Activated T-helper 1 cell treated with anti-CD3 and anti-CD28 coated beads, Interleukin-2, amount 50 U/mL, for 16 hours (primary cell): ENCODE measurements at places on chromosomes 13 and 19.

- no peak for DNase-seq
Measured at GRCh38 chr19:27955485-27956480, 1257.2 kb downstream of the UQCRFS1 start.

DNA sequence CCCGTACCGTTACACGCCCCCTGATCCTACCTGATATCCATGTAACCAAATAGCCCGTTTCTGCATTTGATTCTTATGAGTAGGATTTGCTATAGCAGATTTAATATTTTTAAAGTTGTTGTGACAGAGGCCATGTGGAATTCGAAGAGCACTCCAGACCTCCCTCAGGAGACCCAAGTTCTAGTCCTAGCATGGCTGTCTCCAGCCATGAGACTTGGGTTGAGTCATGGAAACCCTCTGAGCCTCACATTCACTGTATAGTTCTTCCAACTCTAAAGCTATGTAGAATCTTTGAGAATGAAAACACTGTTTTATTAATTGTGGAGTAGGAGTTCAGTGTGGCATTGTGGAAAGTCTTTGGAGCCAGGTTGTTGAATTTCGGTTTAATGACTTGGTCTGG is 8.0 kb upstream of the GPR183 start:
- no peak for DNase-seq

DNA sequence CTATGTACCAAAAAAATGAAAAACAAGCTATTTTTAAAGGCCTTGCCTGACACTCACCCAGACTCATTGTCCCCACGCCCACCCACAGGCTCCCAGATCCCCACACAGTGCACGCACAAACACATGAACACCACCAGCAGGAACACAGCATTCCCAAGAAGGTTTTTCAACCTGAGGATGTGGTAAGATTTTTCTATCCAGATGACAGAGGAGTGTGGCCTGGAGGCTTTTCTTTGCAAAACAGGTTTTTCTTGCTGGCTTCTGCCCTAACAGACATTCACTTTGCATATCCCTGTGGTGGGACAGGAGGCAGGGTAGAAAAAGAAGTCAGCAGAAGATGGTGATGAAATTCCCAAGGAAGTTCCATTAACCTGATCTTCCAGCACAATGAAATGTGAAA is 97.8 kb downstream of the KLF12 start:
- DNase-seq, result no peak

DNA sequence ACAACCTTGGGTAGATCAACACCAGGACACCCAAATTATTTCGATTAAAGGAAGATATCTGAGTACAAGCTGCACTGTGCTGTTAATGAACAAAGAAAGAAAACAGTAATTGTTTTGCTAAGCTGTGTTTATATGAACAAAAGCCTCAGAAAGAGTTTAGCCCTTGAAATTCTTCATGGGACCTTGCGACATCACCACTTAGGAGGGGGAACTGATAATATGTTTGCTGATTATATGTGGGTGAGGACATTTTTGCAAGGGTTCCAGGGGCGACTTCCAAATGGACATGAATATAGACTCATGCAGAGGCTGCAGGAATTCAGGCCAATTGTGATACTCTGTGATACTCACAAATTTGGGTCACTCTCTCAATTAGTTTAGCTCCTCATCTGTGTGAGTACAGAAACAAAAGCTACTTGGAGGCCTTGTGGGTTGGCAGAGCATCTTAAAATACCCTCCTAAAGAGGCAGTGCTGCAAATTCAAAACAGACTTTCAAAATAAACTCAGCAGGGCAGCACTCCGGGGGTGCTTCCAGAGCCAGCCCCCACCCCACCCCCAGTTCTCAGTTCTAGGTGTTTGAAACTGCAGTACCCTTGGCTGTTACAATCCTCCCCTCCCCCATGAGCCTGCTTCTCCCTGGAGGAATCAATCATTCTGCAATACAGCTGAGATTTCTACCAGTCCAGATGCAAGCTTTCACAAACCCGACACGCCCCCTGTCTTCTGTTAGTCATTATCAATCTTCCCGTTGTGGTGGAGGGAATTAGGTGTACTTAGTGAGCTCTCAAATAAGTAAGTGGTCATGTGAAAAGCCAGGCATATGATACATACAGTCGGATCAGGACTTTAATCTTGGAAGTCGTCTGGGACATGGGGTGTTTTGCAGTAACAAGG is 97.0 kb upstream of the MBNL2 start:
- no peak for DNase-seq

- peak; percentile 52 for DNase-seq
Measured at GRCh38 chr19:6801485-6802086, 29.1 kb downstream of the VAV1 start.

GRCh38 chr13:98476538-98476966 is 100.4 kb downstream of the STK24 start:
- DNase-seq, result peak; percentile 74

DNA sequence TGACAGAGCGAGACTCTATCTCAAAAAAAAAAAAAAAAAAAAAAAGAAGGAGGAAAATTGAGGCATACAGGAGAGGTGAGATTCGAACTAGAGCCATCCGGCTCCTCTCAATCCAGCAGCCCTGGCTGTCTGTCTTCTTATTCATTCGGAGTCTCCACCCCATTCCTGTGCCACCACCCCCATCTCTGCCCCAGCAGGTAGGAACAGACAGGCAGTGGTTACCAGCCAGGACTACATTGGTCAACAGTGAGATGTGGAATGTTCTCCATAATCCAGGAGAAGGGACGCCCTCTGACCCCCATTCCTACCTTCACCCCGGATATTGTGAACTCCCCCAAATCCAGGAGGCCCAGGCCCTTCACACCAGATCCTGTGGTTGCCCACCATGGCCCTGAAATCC is 6.6 kb upstream of the S1PR2 start:
- no peak for DNase-seq

DNA sequence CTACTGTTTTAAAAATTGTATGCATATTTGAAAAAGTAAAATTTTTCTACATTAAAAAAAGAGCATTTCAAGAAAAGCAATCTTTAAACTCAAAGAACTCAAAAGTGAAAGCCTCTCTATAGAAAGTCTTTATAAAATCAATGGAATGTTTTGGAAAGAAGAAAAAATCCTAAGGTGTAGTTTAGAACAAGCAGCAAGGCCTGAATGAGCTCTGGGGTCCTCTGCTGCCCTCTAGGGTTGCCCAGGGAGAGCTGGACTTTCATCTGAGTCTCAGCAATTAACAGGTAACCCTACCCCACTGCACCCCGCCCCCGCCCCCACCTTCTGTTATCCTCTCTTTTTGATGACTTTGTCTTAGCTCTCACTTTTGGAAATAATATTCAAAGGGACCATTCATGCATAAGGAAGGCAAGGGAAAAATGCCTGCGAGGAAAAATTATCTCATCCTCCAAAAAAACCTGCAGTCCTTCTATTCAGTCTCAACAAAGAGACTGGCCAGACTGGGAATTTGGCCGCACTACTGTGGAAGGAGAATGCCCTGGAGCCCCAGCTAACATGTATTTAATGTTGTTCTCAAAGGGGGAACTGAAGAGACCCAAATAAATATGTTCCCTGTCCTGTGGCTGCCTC is 24.1 kb downstream of the SLC25A30 start:
- DNase-seq, result no peak

DNA sequence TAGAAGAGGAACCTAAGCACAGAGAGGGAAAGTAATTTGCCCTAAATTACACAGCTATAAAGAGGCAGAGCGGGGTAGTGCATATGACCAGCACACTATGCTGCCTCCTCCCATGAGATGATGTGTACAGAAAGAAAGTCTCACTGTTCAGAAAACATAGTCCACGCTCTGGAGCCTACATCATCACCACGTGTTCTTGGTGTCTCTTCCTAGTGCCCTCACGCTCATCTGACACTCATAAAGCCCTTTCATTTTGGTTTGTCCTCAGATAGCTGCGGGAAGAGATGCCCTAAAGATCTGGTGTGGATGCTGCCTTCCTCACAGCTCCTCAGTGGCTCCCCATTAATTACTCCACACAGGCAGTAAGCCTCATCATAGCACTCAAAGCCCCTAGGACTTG is 27.4 kb upstream of the SIAH3 start:
- DNase-seq, result no peak

GRCh38 chr13:19665427-19665859 is 32.0 kb downstream of the MPHOSPH8 start:
- no peak for DNase-seq

DNA sequence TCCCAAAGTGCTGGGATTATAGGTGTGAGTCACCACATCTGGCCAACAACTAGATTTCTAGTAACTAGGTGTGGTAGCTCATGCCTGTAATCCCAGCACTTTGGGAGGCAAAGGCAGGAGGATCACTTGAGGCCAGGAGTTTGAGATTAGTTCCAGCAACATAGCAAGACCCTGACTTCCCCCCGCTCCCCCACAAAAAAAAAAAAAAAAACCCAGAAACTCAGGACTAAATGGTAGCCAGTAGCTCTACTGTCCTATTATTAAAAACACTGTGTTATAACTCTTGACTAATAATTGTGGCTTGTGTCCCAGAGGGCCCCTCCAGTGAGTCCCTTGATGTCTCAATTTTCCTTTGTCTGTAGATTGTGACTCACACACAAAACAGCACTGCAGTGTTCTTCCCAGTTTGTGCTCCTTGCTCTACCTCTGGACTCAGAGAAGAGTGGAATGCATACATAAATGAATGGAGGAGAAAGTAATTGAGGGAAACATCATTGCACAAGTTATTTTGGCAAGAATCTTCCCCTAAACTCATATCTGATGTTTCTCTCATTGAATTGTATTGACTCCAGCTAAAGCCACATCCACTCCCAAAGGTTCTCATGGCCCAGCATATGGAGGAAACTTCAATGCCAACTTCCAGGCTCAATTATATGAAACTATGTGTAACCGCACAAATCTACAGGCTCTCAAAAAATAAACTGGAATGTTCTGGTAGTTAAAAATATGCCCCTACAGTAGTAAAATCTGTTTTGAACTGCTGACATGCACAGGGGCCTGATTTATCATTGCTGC is 8.8 kb downstream of the TPT1 start:
- no peak for DNase-seq
